ENCODE measurements at places on chromosomes 16 and 17. TPM values are rescaled to one million over a fixed set of nuclear protein-coding genes. Genes with fewer than 3 reads are reported as not detected.

GRCh38 chr17:57285701-57286100 is 29.4 kb downstream of the MSI2 start:
- no peak for DNase-seq

The UNC45B gene
- total RNA-seq: not detected

The TEKT3 gene
- 0.39 TPM for total RNA-seq

The KSR1 gene
- total RNA-seq: 35.0 TPM

- no peak for DNase-seq
These were observed 1.3 kb downstream of the CLEC10A start for GRCh38 chr17:7078711-7079110.

DNA sequence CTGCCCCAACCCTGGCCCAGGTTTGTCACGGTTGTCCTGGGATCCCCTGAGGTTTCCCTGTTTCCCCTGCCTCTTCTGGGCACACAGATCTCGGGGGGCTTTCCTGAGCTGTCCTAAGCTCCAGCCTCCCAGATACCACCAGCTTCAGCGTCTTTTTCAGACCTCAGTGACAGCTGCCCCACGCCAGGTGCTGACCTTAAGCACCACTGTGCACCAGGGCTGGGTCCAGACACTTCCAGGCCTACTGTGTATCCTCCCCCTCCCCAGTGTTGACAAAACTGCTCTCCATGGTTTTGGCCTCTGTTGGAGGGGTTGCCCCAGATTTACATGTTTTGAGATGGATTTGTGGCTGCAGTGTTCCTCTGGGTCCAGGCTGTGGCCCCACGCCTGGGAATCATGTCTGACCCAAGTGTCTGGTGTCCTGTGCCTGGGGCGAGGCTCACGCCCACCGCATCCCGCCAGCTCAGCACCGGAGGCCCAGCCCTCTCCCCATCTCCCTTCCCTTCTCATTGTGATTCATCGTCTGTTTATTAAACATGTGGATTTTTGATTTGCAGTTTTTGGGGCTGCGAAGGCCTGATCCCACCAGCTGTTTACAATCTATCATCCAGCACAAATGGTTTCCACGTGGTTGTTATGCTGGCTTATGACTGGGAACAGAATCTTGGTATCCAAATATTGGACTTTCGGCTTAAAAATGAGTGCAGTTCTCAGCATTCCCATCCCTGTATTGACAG is 82.1 kb downstream of the METRNL start:
- no peak for DNase-seq

GRCh38 chr17:54899721-54900456 is 763 bp upstream of the TOM1L1 start:
- DNase-seq: no peak

DNA sequence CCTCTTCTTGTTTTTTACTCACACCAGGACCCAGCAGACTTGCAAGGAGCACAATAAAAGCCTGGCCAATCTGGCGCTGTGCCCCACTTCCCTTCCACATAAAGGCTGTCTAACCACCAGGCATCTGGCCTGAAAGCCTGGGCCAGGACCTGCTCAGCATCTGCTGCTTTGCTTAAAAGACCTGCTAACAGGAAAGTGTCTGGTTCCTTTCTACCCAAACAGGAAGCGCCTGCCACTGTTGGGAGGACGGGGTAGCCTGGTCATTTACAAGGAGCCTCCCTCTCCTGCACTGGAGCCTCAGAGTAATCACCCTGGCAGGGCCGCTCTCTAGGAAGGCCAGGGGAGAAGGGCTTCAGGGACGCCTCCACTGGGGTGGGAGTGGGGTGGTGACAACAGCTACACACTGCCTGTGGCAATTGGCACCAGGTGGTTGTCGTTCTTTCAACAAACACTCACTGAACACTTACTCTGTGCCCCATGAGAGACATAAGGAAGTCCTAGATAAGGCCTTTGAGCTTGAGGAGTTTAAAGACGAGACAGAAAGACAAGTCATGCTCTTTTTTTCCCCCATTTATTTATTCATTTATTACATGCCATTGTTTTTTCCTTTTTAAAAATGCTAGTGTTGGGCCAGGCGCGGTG is 6.3 kb upstream of the MMP28 start:
- no peak for DNase-seq

The HOXB13 gene
- total RNA-seq: not detected

GRCh38 chr16:68425498-68426346 is 22.6 kb downstream of the SMPD3 start:
- no peak for DNase-seq

DNA sequence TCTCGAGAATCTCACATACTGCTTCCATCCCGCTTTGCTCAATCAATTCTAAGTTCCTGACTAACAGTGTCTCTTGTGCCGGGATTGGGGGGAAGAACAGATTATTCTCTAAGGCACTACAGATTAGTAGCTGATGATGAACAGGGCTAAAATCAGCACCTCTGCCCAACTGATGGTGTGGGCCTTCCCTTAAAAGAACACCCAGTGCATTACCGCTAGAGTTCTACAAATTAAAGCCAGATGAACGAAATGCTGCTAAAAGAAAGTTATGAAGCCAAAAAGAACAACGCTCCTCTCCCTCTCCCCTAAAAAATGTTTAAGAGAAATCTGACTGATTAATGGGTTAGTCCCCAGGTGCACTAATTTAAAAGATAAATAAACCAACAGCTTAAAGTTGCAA is 4.4 kb downstream of the CDC27 start:
- DNase-seq: no peak

DNA sequence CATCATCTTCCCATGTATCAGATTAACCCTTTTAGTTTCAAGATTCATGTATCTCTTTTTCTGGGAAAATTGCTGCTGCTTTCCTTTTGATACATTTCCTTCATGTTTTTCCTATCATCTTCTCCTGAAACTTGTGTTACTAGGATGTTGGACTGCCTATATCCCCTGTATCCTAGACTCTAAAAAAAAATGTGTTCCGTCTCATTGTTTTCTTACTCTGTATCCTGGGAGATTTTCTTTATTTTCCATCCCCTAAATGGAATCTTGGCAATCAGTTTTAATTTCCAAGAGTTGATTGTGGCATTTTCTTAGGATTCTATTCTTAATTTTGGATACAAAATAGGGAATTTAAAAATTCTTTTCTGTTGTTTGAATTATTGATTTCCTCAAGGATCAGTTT is 36.8 kb downstream of the MAP2K4 start:
- DNase-seq: no peak

The KCNH4 gene
- 0.17 TPM for total RNA-seq

DNA sequence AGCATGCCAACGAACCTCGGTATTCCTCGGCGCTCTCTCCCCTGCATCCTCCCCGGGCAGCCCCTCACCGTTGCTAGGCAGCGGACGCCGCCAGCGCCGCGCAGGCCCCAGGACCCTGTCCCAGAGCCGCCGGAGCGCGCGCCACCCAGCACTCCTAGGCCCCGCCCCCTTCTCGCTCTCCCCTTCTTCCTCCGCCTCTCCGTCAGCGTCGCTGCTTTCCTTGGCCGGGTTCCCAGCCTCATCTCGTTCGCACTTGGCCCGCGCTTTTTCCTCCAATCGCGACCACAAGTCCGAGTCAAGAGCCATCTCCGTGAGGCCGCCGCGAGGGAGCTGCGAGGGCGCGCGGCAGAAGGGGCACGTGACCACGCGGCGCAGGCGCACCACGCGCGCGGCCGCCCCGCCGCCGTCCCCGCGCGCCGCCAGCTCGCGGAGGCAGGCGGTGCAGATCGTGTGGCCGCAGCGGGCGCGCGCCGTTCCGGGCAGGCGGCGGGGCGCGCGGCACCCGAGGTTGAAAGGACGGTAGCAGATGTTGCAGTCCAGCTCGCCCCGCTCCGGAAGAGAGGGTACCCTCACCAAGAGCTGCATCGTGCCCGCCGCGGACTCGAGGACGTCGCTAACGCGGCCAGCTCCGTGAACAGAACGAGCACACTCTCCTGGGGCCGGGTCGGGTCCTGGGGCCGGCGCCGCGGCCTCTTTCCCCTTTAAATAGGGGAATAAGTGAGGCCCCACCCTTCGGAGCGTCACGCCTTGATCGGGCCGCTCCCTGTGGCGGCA is at the start of gene RNF227:
Gene RNF227 (minus strand): TSS at position 679 of the 774 bp plus-strand sequence. CDS start 94 bp downstream, at position 585.
- peak; percentile 92 for DNase-seq

- no peak for DNase-seq
These were observed 45.3 kb downstream of the COX4I1 start for GRCh38 chr16:85844786-85845185.

The MEIOC gene
- total RNA-seq: not detected

The ERI2 gene
- 16.2 TPM for total RNA-seq

DNA sequence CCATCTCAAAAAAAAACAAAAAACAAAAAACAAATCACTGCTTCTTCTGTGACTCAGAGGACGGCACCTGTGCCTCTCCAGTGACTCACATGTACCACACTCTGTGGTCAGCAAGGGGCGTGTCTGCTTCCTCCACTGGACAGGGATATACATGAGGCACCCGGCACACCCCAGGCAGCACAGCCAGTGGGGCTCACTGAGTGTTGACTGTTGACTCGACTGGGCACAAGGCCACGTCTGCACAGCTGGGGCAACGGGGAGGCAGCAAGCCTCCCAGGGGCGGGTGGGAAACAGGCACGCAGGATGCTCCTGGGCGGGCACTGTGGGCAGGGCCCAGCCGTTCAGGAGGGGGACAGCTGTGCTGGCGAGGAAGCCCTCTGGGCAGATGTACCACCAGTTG is 64.1 kb downstream of the TIMM22 start:
- DNase-seq: peak; percentile 97

- DNase-seq: no peak
These were observed 18.6 kb upstream of the TNFSF12 start for GRCh38 chr17:7530023-7530900.

DNA sequence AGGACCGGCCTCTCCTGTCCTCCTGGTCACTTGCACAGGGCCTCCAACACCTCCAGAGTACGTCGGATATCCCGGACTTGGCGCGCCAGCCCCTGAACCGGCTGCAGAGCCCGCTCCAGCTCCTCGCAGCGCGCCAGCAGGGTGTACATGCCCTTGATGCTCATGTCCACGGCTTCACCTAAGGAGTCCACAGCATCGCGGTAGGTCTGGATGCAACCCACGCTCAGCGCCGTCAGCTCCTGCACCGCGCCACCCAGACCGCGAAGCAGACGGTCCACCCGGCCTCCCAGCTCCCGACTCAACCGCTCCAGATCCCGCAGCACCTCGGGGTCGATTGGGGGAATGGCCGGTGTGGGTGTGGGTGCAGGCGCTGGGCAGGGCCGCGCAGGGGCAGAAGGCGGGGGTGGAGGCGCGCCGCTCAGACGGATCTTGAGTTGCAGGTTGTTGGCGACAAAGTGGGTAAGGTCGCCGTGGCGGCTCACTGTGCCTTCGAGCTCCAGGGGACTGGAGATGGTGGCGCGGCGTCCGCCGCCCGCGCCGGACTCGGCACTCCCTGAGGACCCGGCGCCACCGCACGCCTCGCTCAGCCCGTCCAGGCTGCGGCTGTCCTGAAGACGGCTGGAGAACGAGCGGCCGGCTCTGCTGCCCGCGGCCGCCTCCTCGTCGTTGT is 804 bp downstream of the BORCS6 start:
- DNase-seq: peak; percentile 45

GRCh38 chr16:27404163-27404823 is 2.3 kb downstream of the IL21R start:
- DNase-seq: no peak

- DNase-seq: no peak
These were observed 4.7 kb downstream of the DOC2A start for GRCh38 chr16:30006095-30006473.

The KDM6B gene
- total RNA-seq: 18.4 TPM

The LGALS3BP gene
- 1,437 TPM for total RNA-seq

- peak; percentile 86 for DNase-seq
These were observed 12.2 kb upstream of the MRPS23 start for GRCh38 chr17:57861790-57862693.

The USB1 gene
- total RNA-seq: 39.4 TPM

The DYNLRB2 gene
- total RNA-seq: 2.8 TPM

- DNase-seq: no peak
These were observed 879.7 kb upstream of the EEF2KMT start for GRCh38 chr16:5977329-5977728.

GRCh38 chr16:66911112-66911511 is 7.6 kb downstream of the CDH16 start:
- DNase-seq: no peak

GRCh38 chr16:2775765-2776499 is 1.1 kb downstream of the ELOB start:
- no peak for DNase-seq
